ENCODE measurements at places on chromosomes 7 and 10. TPM values are rescaled to one million over a fixed set of nuclear protein-coding genes. Genes with fewer than 3 reads are reported as not detected.

Gene SLC18A3
- total RNA-seq, result not detected

Gene PAPOLB
- not detected for total RNA-seq

Gene EPO
- total RNA-seq, result not detected

- no peak for DNase-seq
Observed at GRCh38 chr10:48199580-48200377, 74.7 kb downstream of the FRMPD2 start.

DNA sequence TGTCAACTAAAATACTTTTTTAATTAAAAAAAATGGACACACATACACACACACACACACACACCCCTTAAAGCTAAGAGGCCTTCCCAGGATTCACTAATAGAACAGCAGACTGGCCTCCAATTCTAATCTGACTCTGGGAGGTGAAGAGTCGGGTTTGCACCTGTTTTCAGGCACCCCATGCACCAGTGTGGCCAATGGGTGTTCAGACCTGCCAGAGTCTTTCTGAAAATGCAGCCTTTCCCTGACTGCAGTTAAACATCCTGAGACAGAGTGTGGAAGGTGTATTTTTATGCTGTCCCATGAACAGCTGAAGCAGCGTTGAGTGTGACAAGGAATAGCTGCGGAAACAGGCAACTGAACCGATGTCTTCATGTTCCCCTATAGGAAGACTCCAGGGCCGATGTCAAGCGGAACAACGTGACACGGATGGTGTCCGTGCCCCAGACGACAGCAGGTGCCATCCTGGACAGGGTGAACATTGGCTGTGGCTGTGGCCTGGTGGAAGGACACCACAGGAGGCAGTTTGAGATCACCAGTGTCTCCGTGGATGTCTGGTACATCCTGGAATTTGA lies 74.6 kb upstream of the LYZL2 start:
- DNase-seq, result no peak

DNA sequence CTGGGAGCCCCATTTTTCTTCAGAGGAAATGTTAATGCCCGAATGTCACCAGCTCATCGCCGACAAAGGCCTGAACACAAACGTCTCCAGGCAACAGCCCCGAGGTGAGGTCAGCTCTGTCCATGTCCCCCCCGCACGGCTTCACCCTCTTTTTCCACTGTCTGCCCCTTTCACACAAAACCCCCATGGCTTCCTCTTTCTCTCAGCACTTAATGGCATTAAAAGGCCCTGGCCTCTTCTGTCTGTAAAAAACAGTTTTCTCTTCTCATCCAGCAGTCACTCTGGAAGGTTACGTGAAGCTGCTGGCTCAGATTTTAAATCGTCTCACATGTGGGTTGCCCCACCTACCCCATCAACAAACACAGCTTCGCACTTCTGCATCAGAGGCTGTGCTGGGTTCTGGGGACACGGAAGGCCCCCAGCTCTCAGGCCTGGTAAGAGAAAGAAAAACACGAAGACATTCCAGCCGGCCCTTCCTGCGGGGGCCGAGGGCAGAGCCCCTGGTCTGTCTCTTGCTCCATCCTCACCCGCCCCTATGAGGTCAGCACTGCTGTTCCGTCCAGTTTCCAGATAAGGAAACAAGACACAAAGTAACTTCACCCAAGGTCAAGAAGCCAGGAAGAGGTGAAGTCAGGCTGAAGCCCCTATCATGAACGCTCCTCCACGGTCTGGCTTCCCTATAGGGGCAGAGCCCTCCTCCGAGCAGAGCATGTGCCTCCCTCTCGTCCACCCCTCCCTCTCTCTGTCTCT lies 91.1 kb upstream of the PDGFA start:
- DNase-seq, result no peak

DNA sequence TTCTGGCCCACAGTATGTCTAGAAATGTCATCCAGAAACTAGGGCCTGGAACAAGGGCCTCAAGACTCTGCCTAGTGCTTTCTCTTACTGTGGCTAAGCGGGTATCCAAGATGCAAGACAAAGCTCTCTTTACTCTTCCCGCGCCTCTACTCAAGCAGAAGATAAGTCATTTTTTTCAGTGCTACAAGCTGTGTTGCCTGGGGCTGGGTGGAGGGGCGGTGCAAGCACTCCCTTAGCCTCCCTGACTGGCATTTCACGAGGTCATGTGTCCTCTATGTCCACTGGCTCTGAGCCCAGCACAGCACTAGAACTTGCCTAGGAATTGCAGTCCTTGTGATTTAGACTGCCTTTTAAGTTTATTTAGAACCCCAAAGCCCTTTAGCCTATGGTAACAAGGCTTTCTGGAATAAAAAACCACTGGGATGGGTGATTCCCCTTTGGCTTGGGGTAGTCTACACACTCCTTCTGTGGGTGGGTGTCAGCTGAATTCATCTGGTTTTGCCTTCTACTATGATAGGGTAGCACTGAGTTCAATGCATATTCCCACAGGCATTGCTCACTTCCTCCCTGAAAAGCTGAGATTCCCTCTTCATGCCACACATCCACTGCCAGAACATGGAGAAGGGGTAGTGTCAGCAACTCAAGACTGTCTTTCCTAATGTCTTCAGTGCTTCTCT lies 371.8 kb upstream of the KCND2 start:
- DNase-seq, result no peak

DNA sequence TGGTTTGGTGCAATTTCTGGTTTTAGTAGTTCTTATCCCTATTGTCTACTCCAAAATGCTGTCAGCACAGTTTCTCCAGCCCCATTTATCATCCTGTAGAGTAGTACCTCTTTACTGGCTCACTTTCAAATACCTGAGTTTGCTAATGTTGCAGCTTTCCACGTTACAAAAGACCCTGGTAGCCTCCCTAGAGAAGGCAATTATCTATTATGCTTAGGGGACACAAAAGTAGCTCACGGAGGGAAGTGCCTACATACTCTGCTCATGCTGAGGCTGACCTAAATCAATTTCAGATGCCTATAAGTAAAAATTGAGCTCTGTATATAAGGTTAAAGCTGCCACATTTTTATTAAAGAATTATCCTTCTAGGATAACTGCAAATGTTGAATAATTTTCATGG lies 603.6 kb downstream of the CNTNAP2 start:
- no peak for DNase-seq

DNA sequence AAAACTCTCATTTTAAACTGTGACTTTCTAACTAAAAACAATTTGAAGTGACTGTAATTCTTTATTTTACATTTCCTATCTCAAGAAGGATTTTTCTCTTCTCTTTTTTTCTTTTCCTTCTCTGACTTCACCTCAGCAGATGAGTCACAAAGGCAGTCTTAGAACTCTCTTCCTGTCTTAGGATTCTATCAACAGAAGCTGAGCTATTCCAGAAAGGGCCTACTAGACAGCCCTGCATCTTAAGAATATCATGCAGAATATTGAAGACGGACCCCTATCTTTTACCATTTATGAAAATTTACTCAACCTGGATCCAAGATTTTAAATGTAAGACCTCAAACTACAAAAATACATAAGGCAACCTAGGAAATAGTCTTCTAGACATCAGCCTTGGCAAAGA lies 365.7 kb upstream of the SEMA3C start:
- DNase-seq, result no peak

DNA sequence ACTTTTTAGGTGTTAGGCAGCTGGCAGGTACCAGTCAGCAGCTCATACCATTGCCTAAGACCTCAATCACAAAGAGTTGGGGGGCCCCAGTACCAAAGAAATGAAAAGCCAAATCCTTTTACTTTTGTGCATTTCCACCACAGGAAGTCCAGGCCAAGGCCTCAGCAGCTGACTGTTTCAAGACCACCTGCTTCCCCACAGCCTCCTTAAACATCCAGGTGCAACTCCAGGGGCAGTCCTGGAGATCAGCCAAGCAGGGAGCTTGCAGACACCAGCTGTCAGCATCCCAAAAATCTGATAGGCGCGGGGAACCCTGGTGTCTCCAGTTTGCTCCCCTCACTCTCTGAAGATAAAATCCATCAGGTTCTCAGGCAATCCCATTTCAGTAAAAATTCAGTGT lies 91.5 kb upstream of the EFCAB10 start:
- DNase-seq, result no peak

- DNase-seq, result no peak
Observed at GRCh38 chr7:85030893-85031292, 156.0 kb downstream of the SEMA3D start.

- no peak for DNase-seq
Observed at GRCh38 chr7:1963575-1963974, 269.2 kb downstream of the MAD1L1 start.

DNA sequence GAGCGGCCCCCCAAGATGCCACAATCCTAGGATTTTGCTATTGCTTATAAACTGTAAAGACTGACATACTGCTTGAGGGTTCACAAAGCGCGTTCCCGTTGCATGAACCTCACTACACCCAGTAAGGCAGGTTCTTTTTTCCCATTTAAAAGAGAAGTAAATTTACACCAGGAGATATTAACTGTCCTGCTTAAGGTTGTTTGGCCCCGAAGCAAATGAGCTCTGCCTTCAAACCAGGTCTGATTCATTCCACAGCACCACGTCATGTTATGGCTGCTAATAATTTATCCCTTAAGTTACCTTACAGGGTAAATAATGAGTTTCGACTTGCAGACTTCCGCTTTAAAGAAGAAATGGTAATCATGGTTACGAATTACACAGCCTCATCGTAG lies 559 bp upstream of the FKBP14 start:
- DNase-seq, result no peak

- DNase-seq, result no peak
Observed at GRCh38 chr7:3064067-3064466, 20.4 kb upstream of the CARD11 start.

DNA sequence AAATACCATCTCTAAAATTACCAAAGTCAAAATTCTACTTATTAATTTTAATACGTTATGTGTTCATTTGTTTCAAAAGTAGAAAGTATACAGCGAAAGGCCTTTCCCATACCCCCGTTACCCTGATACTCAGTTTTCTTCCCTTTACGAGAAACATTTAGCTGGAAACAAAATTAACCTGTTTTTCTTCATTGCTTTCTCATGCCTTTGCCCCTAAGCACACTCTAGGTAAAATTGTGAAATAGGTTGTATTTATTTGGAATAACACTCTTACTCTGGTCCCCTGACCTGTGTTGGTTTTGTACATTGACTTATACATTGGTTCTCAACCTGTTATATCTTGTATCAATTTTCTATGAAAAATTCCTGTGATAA lies 47.1 kb downstream of the GLCCI1 start:
- no peak for DNase-seq
